ENCODE measurements at places on chromosomes 12 and 14.

- no peak for DNase-seq
These were observed 1.7 kb downstream of the CDKN1B start for GRCh38 chr12:12718853-12719252.

DNA sequence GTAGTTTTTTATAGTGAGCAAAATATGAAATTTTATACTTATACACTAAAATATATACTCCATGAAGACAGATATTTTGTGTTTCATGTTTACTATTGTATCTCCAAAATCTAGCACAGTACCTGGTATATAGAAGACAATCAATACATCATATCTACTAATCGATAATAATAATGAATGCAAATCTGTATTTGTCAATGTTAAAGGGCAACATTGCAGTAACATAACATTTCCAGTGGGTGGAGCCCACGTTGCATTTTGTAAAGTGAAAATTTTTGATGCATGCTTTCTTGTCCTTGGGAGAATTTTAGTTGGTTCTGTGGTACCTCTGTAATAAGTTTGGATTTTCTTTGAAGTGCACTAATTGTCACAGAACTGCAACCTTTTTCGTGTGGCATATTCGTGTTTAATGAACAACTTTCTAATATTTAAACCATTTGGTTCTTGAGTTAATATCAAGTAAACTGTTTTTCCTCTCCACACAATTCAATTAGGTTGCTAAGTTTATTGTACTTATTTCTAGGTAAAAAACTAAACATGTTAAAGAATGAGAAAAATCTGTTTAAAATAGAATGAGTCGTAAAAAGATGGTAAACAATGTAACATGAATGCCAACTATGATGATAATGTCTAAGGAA lies 47.4 kb downstream of the AVPR1A start:
- no peak for DNase-seq

DNA sequence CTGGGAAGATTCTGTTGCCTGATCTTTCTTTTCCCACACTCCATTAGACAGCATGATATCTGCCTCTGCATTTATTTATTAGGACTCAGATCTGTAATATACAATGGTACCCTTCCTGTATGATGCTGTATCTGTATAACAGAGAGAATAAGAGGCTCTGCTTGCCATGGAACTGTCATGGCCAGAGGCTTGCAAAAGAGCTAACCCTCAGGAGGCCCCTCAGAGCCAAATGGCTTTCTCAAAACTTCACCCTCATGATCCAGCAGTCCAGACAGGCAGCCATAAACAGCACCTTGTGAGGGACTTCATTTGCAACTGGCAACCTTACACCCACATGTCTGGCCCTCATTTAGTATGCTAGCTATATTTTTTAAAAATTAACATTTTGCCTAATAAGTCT lies 57.6 kb downstream of the TMEM30B start:
- no peak for DNase-seq

DNA sequence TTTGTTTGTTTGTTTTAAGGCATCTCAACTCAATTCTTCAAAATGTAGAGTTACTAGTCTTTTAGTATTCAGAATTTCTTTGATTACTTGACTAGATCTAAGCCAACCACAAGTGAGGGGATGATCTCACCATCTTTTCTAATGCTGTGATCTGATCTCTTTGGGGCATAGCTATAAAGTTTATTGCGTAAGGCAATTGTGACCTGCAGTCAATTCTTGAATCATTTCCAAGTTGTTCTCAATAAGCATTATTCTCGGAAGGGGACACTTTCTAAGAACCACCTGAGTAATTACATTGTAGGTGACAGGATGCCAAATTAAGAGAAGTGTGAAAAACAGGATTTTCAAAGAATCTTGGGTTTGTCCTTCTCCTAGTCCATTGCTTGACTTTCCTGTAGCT lies 13.1 kb downstream of the DACT1 start:
- no peak for DNase-seq

GRCh38 chr12:116065606-116066005 lies 211.9 kb downstream of the MED13L start:
- no peak for DNase-seq

DNA sequence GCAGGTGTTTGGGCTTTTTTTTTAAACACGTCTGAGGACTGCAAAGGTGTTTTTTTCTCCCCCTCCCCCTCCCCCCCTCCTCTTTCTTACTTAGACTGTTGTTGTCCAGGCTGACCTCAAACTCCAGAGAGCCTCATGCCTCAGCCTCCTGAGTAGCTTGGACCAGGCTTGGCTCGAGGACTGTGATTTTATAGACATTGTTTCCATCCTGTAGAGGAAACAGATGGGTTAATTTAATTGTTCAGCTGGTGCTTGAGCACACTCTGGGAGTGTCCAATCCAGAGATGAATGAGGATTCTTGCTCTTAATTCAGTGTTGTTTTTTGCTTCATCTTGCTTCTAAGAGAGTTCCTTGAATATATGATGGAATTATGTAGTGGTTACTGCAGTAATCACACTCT lies 42.1 kb downstream of the RASSF3 start:
- no peak for DNase-seq

DNA sequence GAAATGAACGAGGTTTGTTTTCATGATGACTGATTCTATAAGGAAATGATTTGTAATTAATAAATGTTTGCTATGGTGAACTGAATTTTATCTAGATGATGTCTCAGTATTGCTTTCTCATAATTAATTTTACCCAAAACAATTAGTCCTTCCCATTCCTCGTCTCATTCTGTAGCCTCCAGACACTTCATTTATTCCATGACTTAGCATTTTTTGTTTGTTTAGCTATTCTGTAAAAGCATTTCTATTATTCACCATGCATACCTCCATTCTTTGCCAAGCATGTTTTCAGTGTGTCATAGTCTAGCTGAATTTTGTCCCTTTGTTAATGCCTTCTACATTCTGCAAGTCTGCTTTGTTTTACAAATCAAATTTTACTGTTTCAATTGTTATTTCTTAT lies 137.4 kb upstream of the RPL10L start:
- no peak for DNase-seq

DNA sequence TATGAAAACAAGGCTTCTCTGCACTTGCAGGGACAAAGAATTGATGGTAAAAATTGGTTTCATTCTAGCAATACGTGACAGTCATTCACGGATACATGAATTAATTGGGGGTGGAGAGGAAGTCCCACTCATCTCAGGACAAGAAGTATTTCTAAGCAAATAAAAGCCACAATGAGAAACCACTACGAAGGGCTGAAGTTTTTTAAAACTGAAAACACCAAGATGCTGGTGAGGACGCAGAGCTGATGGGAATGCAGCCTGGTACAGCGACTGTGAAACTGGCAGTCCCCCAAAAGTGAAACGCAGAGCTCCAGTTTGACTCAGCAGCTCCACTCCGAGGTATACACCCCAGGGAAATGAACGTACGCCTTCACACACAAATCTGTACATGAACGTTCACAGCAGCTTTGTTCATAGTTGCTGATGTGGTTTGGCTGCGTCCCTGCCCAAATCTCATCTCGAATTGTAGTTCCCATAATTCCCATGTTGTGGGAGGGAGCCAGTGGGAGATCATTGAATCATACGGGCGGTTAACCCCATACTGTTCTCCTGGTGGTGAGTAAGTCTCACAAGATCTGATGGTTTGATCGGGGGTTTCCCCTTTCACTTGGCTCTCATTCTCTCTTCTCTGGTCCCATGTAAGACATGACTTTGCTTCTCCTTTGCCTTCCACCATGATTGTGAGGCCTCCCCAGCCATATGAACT lies 89.0 kb downstream of the SCARB1 start:
- DNase-seq = peak; percentile 99

GRCh38 chr12:66275040-66275439 lies 27.3 kb upstream of the HELB start:
- DNase-seq = no peak
